GM06990 (cell line): ENCODE measurements at places on chromosomes 1 and 21.

DNA sequence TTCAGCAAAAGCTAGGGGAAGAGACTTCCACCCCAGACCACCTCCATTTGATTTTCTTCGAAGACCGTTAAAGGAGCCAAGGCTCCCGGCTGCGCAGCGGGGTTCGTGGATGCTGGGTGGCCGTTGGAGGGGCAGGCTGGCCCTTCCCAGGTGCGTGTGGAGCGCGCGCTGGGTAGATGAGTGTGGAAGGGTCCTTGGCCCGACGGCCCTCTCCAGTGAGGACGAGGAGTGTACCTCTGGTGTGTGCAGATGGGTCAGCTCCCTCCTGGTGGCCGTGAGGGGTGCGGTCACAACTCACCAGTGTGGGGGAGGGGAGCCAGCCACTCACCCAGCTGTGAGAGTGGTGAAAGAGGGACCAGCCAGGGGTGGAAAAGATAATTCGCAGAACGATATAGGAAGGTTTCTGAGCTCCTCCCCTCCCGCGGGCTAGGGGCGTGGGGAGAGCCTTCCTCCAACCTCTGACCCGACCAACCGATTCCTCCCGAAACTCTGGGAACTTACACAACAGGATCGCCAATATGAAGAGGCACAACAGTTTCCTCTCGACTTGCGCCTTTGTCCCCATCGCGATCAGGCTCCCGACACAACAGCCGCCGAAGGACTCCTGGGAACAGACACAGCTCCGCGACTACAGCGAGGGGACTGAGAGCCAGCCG is at the start of gene F11R:
Gene F11R, minus strand, starts transcription at position 644 of the 656 bp plus-strand sequence. Its CDS starts 79 bp downstream, at position 565.
- no peak for DNase-seq

- DNase-seq: no peak
Observed at GRCh38 chr1:208369658-208370057, 125.5 kb upstream of the PLXNA2 start.

GRCh38 chr1:34235594-34235993 is 58.9 kb downstream of the C1orf94 start:
- no peak for DNase-seq

DNA sequence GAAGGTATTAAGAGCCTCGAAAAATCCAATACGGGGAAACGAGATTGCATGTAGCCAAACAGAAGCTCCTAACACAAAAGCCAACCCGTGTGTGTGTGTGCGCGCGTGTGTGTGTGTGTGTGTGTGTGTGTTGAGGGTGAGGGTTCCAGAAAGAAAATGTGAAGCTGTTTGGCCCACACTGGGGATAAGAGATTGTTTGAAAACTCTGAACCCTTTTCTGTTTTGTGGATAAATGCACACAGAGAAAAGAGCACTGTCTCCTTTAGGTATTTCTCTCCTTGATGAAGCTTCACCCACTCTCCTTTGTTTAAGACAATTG is 1.9 kb downstream of the WLS start:
- DNase-seq: no peak

- no peak for DNase-seq
Observed at GRCh38 chr1:23344987-23345472, 946 bp upstream of the HNRNPR start.

GRCh38 chr1:53377438-53377841 is 49.6 kb upstream of the LRP8 start:
- DNase-seq: no peak

GRCh38 chr1:45879885-45880598 is 76.6 kb downstream of the MAST2 start:
- no peak for DNase-seq

- DNase-seq: no peak
Observed at GRCh38 chr1:152858062-152858461, 1.7 kb upstream of the LCE7A start.

DNA sequence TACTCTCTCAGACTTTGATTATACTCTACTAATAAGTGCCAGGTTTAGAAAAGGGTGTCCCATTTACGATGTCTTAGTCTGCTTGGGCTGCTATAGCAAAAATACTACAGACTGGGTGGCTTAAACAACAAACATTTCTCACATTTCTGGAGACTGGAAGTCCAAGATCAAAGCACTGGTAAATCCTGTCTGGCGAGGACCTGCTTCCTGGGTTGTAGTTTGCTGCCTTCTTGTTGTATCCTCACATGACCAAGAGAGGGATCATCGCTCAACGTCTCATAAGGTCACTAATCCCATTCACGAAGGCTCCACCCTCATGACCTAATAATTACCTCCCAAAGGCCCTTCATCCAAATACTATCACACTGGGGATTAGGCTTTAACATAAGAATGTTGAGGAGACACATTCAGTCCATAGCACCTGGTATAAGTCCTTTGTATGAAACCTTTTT is 12.0 kb downstream of the PRDX6 start:
- no peak for DNase-seq
